ENCODE measurements at places on chromosomes 11 and 22.

- no peak for DNase-seq
Observed at GRCh38 chr11:14451825-14452224, 47.8 kb downstream of the COPB1 start.

GRCh38 chr11:44658506-44658850 lies 68.3 kb upstream of the TSPAN18 start:
- no peak for DNase-seq

- no peak for DNase-seq
Observed at GRCh38 chr11:1728931-1729691, 21.3 kb downstream of the IFITM10 start.

GRCh38 chr11:7599209-7599608 lies 74.1 kb downstream of the CYB5R2 start:
- DNase-seq = no peak

DNA sequence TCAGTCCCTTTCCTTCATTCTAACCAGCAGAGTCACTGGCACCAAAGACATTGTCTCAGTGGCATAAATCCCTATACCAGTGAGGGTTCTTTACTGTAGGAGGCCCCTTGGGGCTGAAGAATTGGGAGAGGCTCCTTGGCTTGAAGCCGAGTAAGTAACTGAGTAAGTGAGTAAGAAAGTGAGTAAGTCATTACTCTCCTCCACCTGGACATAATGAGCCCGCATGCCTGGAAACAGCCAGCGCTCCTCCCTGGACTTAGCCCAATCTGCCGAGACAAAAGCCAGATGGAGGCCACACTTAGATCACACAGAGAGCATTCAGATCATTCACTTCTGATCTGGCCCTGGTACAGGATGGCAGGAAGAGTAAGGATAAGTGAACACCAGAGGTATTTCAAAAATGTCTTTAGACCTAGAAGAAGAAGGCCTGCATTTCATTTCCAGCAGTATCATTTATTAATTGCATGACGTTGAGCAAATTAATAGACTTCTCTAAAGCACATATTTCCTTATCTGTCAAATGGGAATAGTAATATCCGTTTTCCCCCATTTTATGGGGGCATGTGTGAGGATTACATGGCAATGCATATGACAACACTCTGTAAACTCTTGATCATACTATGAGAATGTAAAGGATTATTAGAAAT lies 8.2 kb upstream of the MICAL3 start:
- no peak for DNase-seq

- no peak for DNase-seq
Observed at GRCh38 chr11:80186692-80187091, 745.9 kb upstream of the TENM4 start.

DNA sequence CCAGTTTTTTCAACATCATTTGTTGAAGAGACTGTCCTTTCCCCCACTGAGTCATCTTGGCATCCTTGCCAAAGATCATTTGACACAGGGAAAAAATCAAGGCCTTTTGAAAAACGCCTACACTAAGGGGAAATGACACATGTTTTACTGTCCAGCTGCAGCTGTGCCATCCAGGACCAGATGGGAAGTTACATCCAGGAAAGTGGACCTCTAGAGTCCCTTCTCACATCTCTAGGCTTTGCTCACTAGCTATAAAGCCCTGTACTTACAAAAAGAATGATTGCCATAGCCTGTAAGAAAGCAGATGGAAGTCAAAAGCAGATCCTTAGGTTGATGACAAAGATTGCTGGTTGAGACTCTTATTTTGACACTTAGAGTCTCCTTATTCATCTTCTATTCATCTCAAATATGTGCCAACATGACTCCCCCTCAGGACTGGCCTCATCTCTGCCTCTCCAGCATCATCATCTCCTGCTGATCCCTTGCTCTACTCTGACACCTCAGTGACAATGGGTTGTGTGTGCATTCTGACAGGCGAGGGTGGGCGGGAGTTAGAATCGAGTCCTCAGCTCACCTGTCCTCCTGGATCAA lies 22.8 kb downstream of the OSBP2 start:
- DNase-seq = no peak

- no peak for DNase-seq
Observed at GRCh38 chr11:12241971-12242672, 131.7 kb downstream of the MICAL2 start.

DNA sequence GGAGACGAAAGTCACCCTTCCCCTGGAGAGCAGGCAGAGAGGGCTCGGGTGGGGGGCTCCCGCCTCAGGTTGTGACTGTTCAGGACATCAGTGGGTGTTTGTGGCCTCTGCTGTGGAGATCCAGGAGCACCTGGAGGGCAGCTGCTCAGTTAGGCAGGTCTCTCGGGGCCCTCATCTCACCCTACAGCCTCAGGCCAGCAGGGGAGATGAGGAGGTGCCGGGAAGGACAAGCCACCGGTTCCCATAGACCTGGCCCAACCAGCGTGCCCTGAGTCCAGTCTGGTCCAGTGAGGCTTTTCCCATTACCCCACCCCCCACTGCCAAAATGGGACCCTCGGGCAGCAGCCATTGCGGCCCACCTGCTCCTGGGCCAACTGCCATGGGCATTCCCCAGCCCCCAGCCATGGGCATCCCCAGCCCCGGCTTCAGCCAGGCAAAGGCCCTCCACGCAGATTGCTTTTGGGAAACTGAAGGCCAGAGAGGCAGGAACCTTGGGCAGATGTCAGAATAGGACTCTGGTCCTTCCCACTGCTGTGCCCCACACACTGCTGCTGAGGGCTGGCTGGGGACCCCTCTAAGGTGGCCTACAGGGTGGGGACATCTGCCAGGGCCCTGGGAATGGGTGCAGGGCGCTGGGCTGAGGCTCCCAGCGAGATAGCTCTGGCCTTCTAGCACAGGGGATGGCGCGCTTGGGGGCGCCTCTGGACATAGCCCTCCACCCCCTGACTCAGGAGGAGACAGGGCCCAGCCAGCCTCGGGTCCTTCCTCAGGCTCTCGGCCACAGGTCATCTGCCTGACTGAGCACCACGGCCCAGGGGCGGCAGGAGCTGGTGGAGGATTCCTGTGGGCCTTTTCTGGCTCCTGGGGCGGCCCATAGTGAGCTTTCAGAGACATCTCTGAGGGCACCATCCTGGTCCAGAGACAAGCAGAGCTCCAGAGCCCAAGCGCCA lies 4.8 kb downstream of the PIM3 start:
- DNase-seq = no peak

DNA sequence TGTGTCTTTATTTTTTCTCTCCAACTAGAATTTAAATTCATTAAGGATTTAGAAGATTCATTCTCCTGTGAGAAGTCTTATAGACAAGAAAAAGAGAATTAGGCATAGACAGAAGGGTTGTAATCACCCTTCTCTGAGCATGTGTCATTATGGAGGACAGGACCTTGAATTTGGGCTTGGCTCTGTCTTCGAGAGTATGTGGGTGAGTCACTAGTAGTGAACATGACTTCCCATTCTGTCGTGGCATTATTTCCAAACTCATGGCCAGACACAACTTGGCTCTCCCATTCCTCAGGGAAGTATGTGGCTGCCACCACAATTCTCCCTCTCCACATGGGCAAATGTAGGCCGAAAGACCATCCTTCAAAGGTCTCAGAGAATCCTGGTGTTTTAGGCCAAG lies 14.3 kb upstream of the ANKK1 start:
- DNase-seq = no peak

- DNase-seq = peak; percentile 78
Observed at GRCh38 chr11:12092714-12093113, 17.7 kb upstream of the MICAL2 start.

DNA sequence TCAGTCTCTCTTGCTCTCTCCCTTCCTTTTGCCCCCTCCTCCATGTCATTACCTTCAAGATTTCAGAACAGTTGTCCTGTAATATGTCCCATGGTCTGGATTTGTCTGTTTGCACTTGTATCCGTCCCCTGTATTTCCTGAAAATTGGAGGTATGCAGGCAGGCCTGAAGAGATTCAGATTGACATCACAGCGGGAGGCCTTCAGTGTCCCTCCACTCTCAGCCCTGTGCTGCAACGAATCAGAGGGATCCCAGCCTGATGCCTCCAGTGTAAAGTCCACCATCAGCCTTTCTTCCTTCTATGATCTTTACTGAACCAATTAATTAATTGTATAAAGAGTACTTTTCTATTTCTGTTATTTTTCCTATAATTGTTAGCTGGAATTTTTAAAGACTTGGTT lies 57.3 kb downstream of the ELMOD1 start:
- no peak for DNase-seq

GRCh38 chr11:3709977-3710376 lies 38.8 kb upstream of the CHRNA10 start:
- no peak for DNase-seq

DNA sequence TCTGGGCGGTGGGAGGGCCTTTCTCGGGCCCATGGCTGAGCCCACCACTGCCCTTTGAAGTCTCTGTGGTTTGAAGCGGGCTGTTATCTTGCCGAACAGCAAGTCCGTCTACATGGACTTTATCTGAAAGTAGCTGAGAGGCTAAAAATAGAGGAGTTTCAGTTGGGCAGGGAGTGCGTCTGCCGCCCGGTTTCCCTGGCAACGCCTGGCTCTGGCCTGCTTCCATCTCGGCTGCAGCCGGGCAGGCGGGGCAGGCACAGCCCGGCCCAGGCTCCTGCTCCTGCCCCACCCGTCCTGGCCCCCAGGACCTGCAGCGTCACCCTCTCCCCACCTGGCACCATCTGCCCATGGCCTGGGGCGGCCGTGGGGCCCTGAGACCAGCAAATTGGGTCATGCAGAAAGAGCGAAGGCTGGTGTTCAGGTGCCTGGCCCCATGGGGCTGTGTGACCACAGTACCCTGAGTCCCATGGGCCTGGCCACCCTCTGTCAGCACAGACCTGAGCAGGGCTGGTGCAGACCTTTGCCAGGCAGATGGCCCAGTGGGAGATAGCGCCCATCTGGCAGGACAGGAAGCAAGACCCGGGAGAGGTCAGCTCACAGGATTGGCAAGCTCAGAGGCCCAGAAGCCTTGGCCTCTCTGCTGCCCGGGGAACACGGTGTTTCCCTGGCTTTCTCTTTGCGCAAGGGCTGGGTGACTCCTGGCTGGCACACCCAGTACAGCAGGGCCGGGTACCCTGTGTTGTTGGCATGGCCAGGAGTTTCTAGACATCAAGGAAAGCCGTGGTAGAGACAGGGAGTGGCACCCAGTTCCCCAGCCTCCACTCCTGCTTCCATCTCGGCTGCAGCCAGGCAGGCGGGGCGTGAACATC lies 79.1 kb upstream of the KCNQ1OT1 start:
- peak; percentile 63 for DNase-seq

GRCh38 chr11:96023275-96023674 lies 99.4 kb upstream of the MTMR2 start:
- DNase-seq = no peak

DNA sequence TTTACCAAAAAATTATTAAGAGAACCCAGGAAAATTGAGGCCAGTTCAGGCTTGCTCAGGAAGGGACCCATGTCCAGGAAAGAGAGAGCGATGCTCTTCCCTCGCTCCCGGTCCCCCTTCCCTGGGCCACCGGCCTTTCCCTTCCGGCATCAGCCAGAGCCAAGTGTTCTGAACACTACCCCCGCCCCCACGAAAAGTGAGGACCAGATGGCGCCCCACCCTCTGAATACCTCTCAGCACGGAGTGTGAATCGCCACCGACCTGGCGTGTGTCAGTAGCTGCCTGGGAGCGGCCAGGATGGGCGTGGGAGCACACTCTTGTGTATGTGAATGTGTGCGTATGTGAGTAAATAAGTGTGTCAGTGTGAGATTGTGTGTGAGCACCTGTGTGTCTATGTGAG lies 20.2 kb downstream of the RPS6KA4 start:
- DNase-seq = peak; percentile 69

DNA sequence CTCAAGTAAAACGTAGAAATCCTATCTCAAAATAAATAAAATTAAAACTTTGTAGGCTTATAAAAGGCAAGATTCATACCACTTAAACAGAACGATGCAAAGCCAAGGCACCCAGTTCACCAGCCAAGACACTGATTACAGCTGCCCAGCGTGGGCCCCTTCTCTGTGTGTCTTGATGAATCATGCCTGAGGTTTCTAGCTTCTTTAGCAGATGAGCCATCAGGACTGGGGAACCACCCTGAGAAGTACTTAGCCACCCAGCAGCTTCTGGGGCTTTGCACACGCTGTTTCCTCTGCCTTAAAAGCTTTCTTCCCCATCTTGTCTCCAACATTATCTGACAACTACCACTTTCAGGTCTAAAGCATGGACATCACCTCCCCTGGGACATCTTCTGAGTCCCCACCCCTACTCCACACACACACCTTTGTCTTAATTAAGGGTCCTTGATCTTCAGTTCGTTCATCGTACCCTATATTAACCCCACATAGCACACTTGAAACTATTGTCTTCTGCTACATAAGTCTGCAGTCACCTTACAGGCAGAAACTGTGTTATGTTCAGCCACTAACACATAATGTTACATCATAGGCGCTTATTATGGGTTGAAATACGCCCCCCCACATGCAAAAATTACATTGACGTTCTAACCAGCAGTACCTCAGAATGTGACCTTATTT lies 8.7 kb upstream of the LAYN start:
- no peak for DNase-seq

DNA sequence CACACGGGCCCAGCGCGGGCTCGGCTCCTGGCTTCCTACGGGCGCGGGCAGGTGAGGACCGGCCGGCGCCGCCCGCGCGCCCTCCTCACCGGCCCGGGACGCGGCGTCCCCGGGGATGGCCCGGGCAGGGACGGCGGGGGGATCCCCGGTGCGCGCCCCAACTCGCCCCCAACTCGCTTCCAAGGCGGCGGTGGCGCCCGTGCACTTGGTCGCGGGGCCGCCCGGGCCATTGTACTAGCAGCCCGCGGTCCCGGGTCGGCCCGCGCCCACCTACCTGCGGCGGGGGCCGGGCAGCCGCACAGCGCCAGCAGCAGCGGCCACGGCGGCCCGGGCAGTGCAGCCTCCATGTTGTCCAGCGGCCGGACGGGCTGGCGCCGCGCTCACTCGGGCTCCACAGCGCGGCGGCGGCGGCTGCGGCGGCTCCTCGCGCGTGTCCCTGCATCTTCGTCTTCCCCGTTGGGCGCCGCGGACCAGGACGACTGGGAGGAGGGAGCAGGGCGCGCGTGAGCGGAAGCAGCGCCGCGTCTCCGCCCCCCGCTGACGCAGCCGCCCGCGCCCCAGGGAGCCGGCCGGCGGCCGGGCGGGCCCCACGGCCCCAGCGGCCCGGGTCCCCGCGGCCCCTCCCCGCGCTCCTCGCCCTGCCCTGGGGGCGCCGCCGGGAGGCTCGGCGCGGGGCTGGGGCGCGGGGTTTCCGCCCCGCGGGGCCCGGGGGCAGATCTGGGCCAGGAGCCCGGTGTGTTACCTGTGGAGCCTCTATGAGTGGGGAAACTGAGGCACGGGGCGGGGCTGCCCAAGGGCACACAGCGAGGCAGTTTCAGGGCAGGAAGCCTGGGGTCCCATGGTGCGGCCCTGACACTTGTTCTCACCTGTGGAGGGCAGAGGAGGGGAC lies 159.3 kb upstream of the GRK3 start:
- no peak for DNase-seq

- no peak for DNase-seq
Observed at GRCh38 chr11:29008481-29008880, 900.3 kb downstream of the METTL15 start.

- DNase-seq = no peak
Observed at GRCh38 chr11:113287801-113288200, 26.6 kb upstream of the TTC12 start.

DNA sequence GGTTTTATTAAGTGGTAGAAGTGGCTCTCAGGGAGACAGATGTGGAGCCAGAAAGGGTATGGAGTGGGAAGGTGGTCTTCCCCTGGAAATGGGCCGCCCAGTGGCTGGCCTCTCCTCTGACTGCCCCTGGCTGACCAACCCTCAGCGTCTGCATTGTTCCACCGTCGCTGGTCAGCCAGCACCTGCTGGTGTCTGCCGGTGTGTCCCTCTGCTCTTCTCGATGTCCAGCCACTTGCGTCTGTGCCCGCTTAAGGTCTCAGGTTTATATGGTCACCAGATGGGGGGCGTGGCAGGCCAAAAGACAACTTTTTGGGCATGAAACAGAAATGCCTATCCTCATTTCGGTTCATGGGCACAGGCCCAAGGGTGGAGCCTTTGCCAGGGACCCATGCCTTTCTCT lies 1221.5 kb downstream of the JRKL start:
- no peak for DNase-seq

Data from DMS79 treated with DMSO at 0.1 percent for 48 hours (cell line).